ENCODE measurements at places on chromosomes 2 and 18. TPM values are rescaled to one million over a fixed set of nuclear protein-coding genes. Genes with fewer than 3 reads are reported as not detected.
A peak's percentile ranks its signal among the peaks of the same experiment; 100 is the strongest.

- DNase-seq, result no peak
These were observed 17.3 kb upstream of the ASXL2 start for GRCh38 chr2:25895610-25896009.

GRCh38 chr2:180161415-180161814, 154.3 kb upstream of the CWC22 start:
- no peak for DNase-seq

DNA sequence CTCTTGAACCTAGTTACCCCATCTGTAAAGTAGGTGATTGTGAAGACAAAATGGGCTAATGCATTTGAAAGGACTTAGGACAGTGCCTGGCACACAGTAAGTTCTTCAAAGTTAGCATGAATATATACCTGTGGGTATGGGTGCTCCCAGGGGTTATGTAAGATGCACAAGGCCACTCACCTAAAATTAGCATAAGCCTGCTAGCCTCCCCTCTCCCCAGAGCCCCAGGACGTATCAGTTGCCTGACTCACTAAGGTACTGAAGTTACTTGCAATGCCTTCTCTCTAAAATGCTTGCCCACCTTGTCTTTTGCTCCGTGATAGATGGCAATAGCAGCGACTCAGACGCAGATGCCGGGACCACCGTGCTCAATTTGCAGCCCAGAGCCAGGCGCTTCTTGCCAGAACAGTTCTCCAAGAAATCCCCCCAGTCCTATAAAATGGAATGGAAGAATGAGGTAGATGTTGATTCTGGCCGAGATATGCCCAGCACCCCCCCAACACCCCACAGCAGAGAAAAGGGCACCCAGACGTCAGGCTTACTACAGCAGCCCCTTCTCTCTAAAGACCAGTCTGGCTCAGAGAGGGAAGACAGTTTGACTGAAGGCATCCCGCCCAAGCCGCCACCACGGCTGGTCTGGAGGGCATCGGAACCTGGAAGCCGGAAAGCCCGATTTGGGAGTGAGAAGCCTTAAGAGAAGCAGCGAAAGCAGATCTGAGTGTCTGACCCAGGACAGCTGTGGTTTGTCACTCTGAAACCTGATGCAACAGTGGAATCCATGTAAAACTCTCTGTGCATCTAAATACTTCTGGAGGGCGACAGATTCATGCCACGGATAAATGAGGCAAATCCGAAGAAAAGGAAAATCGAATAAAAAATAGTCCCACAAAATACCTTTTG, 53.8 kb upstream of the TMEM182 start:
- DNase-seq, result no peak

GRCh38 chr18:3179430-3180089, 40.2 kb downstream of the MYOM1 start:
- no peak for DNase-seq

GRCh38 chr2:196101325-196101991, 32.8 kb upstream of the DNAH7 start:
- peak; percentile 40 for DNase-seq

DNA sequence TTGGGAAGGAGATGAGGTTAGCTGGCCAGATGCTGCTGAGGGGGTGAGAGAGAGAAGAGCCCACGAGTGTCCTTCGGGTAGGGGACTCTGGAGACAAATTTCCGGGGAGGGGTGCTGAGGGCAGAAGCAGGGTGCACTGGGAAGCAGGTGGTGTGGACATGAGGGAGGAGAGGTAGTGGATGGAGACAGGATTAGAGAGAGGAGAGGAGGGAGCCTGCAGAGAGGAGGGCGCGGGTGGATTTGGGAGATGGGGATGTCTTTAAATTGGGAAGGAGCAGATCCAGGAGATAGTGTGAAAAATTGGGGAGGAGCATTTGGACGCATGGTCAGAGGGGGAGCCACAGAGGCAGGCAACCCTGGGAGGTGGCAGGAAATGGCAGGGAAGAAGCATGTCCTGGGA, 154.7 kb downstream of the DYSF start:
- no peak for DNase-seq

DNA sequence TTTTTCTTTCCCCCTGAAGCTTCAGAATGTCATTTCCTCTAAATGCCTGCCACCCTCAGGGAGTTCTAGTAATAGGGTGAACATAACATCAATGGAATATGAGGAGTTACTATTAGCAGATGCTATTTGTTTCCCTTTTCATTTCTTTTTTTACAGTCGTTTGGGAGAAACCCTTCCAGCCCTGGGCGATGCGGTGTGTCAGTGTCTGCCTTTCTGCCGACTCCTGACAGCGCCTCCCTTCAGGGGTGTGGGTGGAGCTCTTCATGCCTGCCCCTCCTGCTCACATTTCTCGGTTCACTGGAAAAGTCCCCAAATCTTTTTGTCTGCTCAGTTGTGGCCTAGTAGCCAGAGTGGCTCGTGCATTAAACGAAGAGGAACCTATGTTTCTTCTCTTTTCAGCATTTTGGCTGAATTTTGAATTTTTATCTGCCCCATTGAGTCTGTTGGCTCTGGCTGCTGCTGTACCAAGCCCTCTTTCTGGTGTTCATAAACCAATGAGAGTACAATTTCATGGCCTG, 72.3 kb downstream of the FMNL2 start:
- peak; percentile 53 for DNase-seq

The CREG2 gene
- 0.62 TPM for total RNA-seq

The SSB gene
- total RNA-seq, result 287 TPM

The RAB6C gene
- total RNA-seq, result not detected

The LCT gene
- total RNA-seq, result not detected

The ASXL3 gene
- total RNA-seq, result not detected

The IL1R2 gene
- total RNA-seq, result not detected

Measured in A172 (cell line).